Stimulated activated CD4-positive, alpha-beta T cell treated with anti-CD3 and anti-CD28 coated beads, TNF-alpha, amount 100 ng/mL, for 1 hour (primary cell): ENCODE measurements at places on chromosomes 1 and 21.

- no peak for DNase-seq
These were observed 15.4 kb downstream of the C1orf198 start for GRCh38 chr1:230852959-230853358.

GRCh38 chr1:10046356-10047085 lies 13.8 kb downstream of the UBE4B start:
- DNase-seq, result no peak

DNA sequence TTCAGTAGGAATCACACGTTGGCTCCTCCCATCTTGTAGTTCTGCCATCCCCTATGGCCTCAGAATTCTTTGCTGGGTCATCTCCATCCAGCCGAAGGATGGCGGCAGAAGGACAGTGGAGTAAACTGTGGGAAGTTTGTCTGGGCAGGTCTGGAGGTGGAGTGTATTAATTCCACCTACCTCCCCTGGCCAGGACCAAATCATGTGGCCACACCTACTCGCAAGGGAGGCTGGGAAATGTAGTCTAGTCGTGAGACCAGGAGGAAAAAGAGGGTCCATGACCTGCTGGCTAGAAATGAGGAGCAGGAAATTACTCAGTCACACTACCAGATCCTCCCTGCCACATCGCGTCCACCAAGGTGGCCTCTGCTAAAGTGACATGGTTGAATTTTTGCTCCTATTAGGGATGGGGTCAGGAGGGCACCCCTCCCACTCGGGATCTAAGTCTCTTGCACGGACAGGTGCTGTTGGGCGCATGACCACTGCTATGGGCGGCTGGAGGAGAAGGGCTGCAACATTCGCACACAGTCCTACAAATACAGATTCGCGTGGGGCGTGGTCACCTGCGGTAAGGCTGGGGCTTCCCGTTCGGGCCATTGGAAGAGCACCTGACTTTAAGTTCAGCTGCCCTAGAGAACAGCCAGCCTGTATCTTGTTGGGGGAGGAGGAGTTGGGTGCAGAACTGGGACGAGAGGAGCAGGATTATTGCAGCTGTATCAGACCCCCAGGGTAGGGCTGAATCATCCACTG lies 19.5 kb downstream of the PLA2G5 start:
- DNase-seq, result no peak

- DNase-seq, result no peak
These were observed 93.1 kb upstream of the HAO2 start for GRCh38 chr1:119275145-119276134.

GRCh38 chr1:221327954-221328353 lies 413.9 kb downstream of the DUSP10 start:
- no peak for DNase-seq

- no peak for DNase-seq
These were observed 16.7 kb downstream of the COL8A2 start for GRCh38 chr1:36108314-36108713.

DNA sequence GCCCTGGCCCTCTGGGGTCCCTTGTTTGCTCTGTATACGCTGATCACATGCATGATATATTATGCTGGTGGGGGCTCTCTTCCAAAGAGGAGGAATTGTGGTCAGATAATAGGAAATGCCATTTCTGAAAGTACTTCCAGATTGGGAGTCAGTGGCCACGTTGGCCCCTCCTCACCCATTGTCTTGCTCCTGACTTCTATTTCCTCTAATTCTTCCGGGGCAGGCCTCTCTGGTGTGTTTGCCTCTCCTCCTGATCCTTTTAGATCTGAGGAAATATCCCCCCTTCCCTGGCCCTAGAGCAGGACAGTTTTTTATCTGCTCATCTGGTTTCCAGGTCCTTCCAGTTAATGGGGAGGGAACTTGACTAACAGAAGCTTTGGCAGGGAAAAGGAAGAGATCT lies 2.9 kb downstream of the VANGL2 start:
- no peak for DNase-seq

DNA sequence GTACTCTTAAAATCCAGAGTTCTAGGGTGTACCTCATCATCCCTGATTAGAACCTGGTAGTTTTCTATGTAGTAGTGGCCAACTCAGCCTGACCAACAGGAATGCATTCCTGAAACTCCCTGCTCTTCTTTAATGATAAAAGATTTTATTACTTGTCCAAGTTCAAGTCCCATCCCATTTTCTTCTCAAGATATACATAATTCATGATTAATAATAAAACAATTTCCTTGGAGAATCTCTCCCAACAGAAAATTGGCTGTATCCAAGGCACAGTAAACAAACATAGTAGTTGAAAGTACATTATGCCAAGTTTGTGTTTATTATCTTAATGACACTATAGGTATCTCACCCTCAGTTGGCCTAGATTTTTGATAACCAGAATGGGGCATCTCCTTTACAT lies 714.1 kb upstream of the ADAMTS5 start:
- no peak for DNase-seq

DNA sequence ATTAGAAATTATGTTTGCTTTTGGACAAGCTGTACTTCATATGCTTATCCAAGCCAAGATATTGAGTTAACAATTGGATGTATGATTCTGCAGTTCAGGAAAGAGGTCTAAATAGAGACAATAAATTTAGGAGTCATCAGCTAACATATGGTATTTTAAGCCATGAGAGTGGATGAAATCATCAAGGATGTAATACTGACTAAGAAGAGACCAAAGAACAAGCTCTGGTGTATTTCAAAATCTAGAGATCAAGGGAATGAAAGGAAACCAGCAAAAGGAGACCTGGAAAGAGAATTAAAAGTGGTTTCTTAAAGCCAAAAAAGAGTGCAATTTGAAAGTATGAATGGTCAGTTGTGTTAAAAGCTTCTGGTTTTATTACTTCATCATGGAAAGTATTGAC lies 183.6 kb upstream of the BEND5 start:
- DNase-seq, result no peak

- DNase-seq, result no peak
These were observed 285.4 kb downstream of the SMYD3 start for GRCh38 chr1:246221485-246222255.

DNA sequence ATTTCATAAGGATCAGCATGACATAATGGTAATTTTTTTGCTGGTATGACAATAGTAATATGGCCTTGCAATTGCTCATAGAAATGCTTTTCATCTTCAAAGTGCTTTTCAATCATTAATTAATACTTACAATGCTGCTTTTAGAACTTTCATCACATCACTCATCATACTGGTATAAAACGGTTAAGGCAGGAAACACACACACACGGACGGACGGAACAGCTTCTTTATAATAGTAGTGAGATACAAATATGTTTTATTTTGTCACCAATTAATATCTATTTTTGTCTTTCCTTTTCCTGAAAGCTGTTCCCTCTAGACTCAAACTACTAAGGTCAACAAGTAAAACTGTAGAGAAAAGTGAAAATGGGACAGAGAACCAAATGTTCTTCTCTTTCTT lies 353.9 kb upstream of the PKN2 start:
- DNase-seq, result no peak

DNA sequence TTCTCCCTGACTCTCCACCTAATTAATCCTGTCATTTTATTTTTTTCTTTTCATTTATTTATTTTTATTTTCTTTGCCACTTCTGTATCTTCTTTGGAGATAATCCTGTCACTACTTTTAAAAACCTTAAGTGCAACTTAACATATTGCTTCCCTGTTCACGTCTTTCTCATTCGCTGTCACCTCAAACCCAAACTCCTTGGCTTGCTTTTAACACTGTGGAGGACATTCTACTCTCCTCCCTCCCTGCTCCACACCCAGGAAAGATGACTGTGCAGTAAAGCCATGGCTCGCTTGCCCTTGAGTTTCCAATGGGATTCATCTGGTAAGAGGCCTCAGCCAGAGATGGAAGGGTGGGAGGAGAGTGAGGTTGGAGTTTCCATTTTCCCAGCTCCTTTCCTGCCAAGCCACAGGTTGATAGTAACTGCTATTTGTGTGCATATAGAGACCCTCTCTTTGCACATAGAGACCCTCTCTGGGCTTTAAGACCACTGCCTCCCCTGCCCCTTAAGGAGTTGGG lies 6.4 kb upstream of the BRWD1 start:
- no peak for DNase-seq

DNA sequence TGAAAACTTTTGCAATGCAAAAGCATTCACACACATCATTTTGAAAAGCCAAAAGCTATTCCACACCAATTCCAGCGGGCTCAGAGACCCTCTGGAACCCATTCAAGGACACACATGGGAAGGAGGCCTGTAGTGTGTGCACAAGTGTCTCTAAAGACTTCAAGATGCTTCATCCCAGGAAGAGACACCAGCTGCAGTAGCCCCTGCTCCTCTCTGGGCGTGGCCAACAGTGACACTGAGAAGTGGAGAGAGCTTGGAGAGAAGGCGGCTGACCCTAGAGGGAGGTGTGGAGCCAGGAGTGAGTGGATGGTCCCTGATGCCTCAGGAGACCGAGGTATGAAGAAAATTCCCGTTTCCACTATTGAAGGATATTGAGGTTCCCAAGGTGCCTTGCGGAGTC lies 14.9 kb upstream of the TNNI1 start:
- DNase-seq, result no peak
